ENCODE measurements at places on chromosomes 2 and 18. TPM values are rescaled to one million over a fixed set of nuclear protein-coding genes. Genes with fewer than 3 reads are reported as not detected.

Gene FSIP2
- 0.03 TPM for total RNA-seq

Gene SERPINB13
- not detected for total RNA-seq

Gene ITGB6
- 0.08 TPM for total RNA-seq

Gene GRB14
- total RNA-seq: not detected

Gene IL1R2
- total RNA-seq: 0.15 TPM

- no peak overlapping the region for H3K27ac ChIP-seq
- no peak overlapping the region for H3K4me3 ChIP-seq
- H3K36me3 ChIP-seq: no peaks in the 10 kb centered on the region
- no peaks in the 10 kb centered on the region for H3K4me1 ChIP-seq
- no peaks in the 10 kb centered on the region for H3K27me3 ChIP-seq
Measured at GRCh38 chr2:78070693-78071092, 548.5 kb upstream of the LRRTM4 start.

DNA sequence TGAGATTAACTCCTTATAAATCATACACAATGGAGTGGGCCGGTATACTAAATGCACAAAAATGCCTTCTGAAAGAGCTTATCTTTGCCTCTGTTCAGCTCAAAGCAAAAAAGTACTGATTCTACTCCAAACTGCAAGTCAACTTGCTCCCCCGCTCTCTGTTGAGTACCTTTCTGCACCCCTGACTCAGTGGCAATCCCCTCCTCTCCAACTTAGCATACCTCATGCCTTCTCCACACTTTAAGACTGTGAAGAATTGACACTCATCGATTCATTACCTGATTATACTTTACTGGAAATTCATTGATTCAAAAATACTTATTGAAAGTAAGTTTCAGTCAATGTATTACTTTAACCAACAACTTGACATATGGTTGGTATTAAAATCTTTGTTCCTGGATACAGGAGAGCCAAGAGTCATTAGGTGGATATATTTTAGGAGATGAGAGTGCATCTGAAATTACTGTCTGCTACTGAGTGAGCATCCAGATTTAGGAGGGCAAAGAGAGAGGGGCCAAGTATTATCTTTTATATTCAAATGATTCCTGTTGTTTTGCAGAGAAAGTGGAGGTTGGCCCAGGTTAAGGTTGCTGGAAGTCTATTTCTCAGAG lies 187.7 kb downstream of the ICOS start:
- H3K4me1 ChIP-seq: no peaks in the 10 kb centered on the region
- H3K36me3 ChIP-seq: no peaks in the 10 kb centered on the region
- H3K4me3 ChIP-seq: no peak overlapping the region
- no peak for DNase-seq
- peaks cover 14% of the 10 kb centered on the region for H3K27me3 ChIP-seq

GRCh38 chr2:177698281-177698680 lies 305.7 kb downstream of the AGPS start:
- no peak overlapping the region for H3K27ac ChIP-seq
- DNase-seq: no peak
- H3K4me1 ChIP-seq: no peaks in the 10 kb centered on the region
- no peak overlapping the region for H3K4me3 ChIP-seq
- H3K36me3 ChIP-seq: no peaks in the 10 kb centered on the region

GRCh38 chr2:71783215-71783614 lies 329.9 kb downstream of the DYSF start:
- no peak for DNase-seq
- no peaks in the 10 kb centered on the region for H3K36me3 ChIP-seq
- peaks cover 13% of the 10 kb centered on the region for H3K4me1 ChIP-seq
- H3K27me3 ChIP-seq: no peaks in the 10 kb centered on the region

GRCh38 chr2:147386284-147386683 lies 458.5 kb upstream of the ACVR2A start:
- H3K27ac ChIP-seq: no peak overlapping the region
- no peak overlapping the region for H3K4me3 ChIP-seq
- no peaks in the 10 kb centered on the region for H3K36me3 ChIP-seq
- H3K4me1 ChIP-seq: no peaks in the 10 kb centered on the region
- H3K27me3 ChIP-seq: no peaks in the 10 kb centered on the region

GRCh38 chr18:58639751-58640427 lies 11.0 kb upstream of the ALPK2 start:
- no peaks in the 10 kb centered on the region for H3K27me3 ChIP-seq
- H3K27ac ChIP-seq: no peak overlapping the region
- H3K36me3 ChIP-seq: no peaks in the 10 kb centered on the region
- DNase-seq: no peak

DNA sequence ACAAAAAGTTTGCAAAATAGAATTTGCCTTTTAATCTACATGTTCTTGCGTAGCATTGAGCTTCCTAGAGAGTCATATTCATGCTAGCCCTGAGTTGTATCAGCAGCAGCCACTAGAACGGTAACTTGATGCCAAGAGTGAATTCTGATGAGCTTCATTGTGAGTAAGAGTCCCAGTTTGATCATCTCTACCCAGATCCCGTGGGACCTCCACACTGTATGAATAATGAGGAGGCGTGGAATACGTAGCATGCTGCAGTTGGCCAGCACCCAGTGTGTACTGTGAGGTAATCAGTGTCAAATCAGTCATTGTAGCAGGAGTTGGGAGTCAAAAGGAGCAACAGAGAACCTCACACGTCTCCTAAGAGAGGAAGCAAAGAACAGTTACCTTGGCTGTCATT lies 197.9 kb downstream of the NEDD4L start:
- no peaks in the 10 kb centered on the region for H3K36me3 ChIP-seq
- DNase-seq: no peak
- no peaks in the 10 kb centered on the region for H3K4me1 ChIP-seq
- H3K4me3 ChIP-seq: no peak overlapping the region
- H3K27ac ChIP-seq: no peak overlapping the region

GRCh38 chr2:173955867-173956266 lies 9.3 kb downstream of the SP3 start:
- H3K4me1 ChIP-seq: peaks cover 33% of the 10 kb centered on the region
- no peaks in the 10 kb centered on the region for H3K27me3 ChIP-seq
- DNase-seq: no peak
- H3K36me3 ChIP-seq: peaks cover 22% of the 10 kb centered on the region

GRCh38 chr2:146214394-146214929 lies 1630.4 kb upstream of the ACVR2A start:
- no peaks in the 10 kb centered on the region for H3K36me3 ChIP-seq
- DNase-seq: no peak
- H3K4me1 ChIP-seq: no peaks in the 10 kb centered on the region
- no peak overlapping the region for H3K4me3 ChIP-seq

- no peak overlapping the region for H3K27ac ChIP-seq
- no peak for DNase-seq
- no peaks in the 10 kb centered on the region for H3K27me3 ChIP-seq
- no peaks in the 10 kb centered on the region for H3K36me3 ChIP-seq
- no peaks in the 10 kb centered on the region for H3K4me1 ChIP-seq
Measured at GRCh38 chr18:1103537-1103936, 198.9 kb downstream of the ADCYAP1 start.

GRCh38 chr2:119746836-119747686 lies 12.7 kb upstream of the PTPN4 start:
- no peaks in the 10 kb centered on the region for H3K36me3 ChIP-seq
- H3K4me1 ChIP-seq: no peaks in the 10 kb centered on the region
- no peak overlapping the region for H3K4me3 ChIP-seq
